ENCODE measurements at places on chromosomes 7 and 10. TPM values are rescaled to one million over a fixed set of nuclear protein-coding genes. Genes with fewer than 3 reads are reported as not detected.

GRCh38 chr7:129835569-129835968 is 117.2 kb downstream of the UBE2H start:
- H3K27ac ChIP-seq = no peak overlapping the region
- peaks cover 6% of the 10 kb centered on the region for H3K36me3 ChIP-seq
- H3K4me1 ChIP-seq = no peaks in the 10 kb centered on the region
- no peaks in the 10 kb centered on the region for H3K27me3 ChIP-seq
- DNase-seq = no peak

DNA sequence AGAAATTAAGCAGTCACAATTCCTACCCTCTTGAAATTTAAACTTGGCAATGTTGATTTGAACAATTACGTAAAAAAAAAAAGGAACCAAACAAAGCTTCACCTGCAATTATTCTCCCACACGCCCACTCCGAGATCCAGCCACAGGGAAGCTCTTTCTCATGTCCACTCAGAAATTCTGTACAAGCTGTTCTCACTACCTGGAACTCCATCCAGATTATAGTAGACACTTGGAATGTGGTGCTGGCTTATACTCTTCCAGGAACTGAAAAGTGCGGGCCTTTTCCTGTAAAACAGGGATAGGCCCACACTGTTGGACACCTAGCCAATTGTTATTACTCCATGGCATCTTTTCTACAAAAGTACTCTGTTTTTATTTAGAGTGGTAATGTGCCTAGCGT is 20.3 kb upstream of the TOMM7 start:
- H3K27ac ChIP-seq = no peak overlapping the region
- H3K4me3 ChIP-seq = no peak overlapping the region
- no peaks in the 10 kb centered on the region for H3K36me3 ChIP-seq
- no peak for DNase-seq
- no peaks in the 10 kb centered on the region for H3K27me3 ChIP-seq
- no peaks in the 10 kb centered on the region for H3K4me1 ChIP-seq

GRCh38 chr10:114042895-114043531 is 653 bp upstream of the ADRB1 start:
- H3K4me3 ChIP-seq = peak overlapping the region; percentile 51
- H3K27me3 ChIP-seq = peaks cover 39% of the 10 kb centered on the region
- H3K4me1 ChIP-seq = peaks cover 24% of the 10 kb centered on the region
- DNase-seq = peak; percentile 46

GRCh38 chr10:62893036-62893435 is 76.9 kb upstream of the EGR2 start:
- H3K4me3 ChIP-seq = no peak overlapping the region
- H3K27me3 ChIP-seq = no peaks in the 10 kb centered on the region
- H3K27ac ChIP-seq = no peak overlapping the region
- no peaks in the 10 kb centered on the region for H3K36me3 ChIP-seq
- DNase-seq = no peak

DNA sequence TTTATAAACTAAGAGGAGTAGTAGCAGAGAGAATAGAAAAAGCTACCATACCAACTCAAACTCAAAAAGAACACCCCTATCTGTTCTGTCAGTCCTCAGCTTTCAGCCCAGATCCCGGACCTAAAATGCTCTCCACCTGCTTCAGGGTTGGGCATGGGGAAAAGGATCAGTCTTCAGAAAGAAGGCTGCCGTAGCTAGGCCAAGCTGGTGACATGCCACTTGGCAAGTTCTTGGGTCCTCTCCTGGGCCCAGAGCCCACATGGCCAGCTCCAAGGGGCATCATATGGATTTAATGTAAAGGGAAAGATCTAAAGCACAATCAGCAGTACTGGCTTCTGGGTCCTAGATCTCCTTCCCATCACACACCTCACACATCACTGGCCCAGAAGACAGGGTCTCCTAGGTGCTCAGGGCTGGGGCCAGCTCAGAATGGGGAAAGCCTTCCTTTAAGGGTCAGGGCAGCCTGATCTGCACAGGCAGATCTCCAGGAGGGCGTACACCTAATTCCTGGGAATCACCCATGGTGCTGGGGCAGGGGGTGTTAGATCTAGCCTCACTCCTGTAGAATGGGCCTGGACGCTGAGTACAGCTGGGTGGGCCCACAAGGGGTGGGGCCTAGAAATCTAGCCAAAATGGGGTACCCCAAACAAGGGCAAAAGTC is 2.5 kb downstream of the VAX1 start:
- no peak for DNase-seq
- peaks cover 15% of the 10 kb centered on the region for H3K4me1 ChIP-seq
- no peak overlapping the region for H3K27ac ChIP-seq

The CYP3A4 gene
- total RNA-seq = not detected

DNA sequence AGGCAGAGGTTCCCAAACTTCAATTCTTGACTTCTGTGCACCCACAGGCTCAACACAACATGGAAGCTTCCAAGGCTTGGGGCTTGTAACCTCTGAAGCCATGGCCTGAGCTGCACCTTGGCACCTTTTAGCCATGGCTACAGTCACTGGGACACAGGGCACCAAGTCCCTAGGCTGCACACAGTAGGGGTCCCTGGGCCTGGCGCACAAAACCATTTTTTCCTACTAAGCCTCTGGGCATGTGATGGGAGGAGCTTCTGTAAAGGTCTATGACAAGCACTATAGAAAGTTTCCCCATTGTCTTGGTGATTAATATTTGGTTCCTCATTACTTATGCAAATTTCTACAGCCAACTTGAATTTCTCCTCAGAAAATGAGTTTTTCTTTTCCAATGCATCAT is 420.9 kb upstream of the GRM3 start:
- H3K27ac ChIP-seq = no peak overlapping the region
- no peaks in the 10 kb centered on the region for H3K27me3 ChIP-seq
- H3K36me3 ChIP-seq = no peaks in the 10 kb centered on the region
- no peak for DNase-seq
- H3K4me3 ChIP-seq = no peak overlapping the region

DNA sequence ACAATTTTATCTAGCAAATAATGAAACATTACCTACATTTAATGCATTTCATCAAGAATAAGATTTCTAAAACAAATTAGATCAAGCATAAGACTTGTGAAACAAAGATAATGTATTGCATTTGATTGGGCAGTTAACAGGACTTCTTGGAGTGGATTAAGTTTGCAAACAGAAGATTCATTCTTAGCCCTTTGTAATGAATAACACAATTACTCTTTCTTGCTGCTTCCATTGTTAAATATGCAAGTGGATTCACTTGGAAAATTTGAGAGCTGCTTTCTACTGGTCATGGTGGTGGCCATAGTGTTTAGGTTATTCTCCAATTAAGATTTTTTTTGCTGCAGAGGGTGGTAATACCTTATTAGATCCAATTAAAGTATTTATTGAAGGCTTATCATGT is 6.0 kb downstream of the PPP1R9A start:
- H3K36me3 ChIP-seq = no peaks in the 10 kb centered on the region
- no peak overlapping the region for H3K27ac ChIP-seq
- H3K27me3 ChIP-seq = peaks cover 18% of the 10 kb centered on the region
- H3K4me3 ChIP-seq = no peak overlapping the region
- DNase-seq = no peak
